GF-D8 (cell line): ENCODE measurements at places on chromosomes 3 and 15.

- no peak for DNase-seq
Measured at GRCh38 chr15:38623744-38624143, 59.1 kb upstream of the RASGRP1 start.

- DNase-seq: no peak
Measured at GRCh38 chr3:114447545-114447944, 153.7 kb downstream of the TIGIT start.

- no peak for DNase-seq
Measured at GRCh38 chr3:3615533-3615932, 183.7 kb upstream of the LRRN1 start.

DNA sequence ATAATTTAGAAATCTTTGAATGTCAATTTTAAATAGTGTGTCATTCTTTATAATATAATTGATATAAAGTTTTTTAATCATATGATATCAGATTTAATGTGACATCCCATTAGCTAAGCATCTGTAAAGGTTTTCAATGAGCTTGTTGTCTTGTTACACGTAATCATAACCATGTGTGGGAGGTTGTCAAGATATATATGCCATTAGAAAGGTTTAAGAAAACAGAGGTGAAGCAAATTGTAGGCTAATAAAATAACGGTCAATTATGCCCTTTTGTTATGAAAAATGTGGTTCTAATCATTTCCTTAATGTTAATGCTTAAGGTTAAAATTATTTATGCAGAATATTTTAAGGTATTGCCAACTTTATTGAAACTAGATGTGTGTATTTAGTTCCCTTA, 56.3 kb downstream of the RSRC1 start:
- DNase-seq: no peak

DNA sequence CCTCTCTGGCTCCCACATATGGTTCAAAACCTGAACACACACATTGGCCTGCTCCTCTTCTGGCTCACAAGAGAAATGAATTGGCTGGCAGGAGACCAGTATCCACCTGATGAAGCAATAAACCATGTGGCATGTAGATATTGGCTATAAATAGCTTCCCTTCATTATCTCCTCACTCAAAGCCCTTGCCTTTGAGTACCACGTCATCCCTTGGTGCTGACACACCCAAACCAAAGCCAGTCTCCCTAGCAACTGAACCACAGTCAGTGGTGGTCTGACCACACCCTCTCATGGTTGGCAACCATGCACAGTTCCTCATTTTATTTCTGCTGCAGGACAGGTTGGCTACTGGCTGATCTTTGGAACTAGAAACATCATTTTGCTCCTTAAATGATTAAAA, 98.8 kb downstream of the ZNF621 start:
- peak; percentile 48 for DNase-seq
